Activated CD4-positive, alpha-beta memory T cell treated with anti-CD3 and anti-CD28 coated beads, Interleukin-2, amount 10 ng/mL, durations not matched to agents 7 days and 5 days (primary cell): ENCODE measurements at places on chromosomes 7 and 10. TPM values are rescaled to one million over a fixed set of nuclear protein-coding genes. Genes with fewer than 3 reads are reported as not detected.
A peak's percentile ranks its signal among the peaks of the same experiment; 100 is the strongest.

Gene AGAP9
- 5.6 TPM for total RNA-seq

Gene PNLIPRP1
- total RNA-seq = not detected

Gene EBLN1
- total RNA-seq = not detected

Gene RSPH10B2
- 0.43 TPM for total RNA-seq

Gene SPDYE1
- not detected for total RNA-seq

Gene ITGB8
- not detected for total RNA-seq

Gene VGF
- 0.30 TPM for total RNA-seq

Gene PTF1A
- total RNA-seq = not detected

DNA sequence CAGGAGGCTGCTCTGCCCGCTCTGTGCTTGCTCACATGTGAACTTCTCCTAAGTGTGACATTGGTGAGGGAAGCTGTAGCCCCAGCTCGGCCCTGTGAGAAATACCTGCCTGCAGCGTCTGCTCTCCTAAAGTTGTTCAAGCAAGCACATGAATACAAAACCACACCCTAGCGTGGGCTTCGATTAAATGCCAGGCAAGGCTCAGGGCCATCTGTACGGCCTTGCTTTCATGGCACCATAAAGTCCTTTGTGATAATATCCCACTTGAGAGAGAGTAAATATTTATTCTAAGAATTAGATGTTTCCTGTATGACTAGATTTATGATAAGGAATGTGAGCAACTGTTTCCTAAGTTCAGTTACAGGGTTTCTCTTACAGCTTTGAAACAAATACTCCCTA, 262.8 kb upstream of the KLF14 start:
- H3K36me3 ChIP-seq = peaks cover 32% of the 10 kb centered on the region
- peak overlapping the region; percentile 85 for H3K27ac ChIP-seq
- DNase-seq = no peak
- H3K27me3 ChIP-seq = no peaks in the 10 kb centered on the region
- H3K4me3 ChIP-seq = peak overlapping the region; percentile 51

DNA sequence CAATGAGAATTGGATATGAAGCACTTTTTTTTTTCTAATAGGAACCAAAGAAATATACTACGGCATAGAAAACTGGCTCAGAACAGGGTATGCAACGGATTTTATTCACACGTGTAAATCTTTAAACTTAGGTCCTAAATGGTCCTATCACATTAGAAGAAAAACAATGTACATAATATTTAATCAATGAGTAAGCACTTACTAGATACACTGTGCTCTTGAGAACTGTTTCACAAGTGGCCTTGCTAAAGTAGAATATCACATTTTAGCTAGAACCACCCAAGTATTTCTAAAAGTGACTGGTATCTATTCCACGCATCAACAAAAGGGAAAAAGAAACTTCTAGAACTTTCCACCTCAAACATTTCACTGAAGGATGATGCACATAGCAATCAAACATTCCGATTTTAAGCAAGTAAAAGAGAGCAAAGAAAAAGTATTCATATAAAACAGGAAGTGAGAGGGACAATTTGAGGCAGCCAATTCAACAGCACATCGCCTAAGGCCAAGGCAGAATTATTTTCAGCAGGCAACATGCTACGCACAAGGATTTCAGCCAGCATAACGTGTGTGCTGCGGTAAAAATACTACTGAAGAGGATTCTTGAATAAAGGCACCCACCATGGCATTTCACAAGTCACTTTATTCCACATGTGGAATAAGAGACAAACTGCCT, 55.8 kb downstream of the PARD3 start:
- peaks cover 4% of the 10 kb centered on the region for H3K27me3 ChIP-seq
- H3K4me3 ChIP-seq = no peak overlapping the region
- no peak overlapping the region for H3K27ac ChIP-seq
- peaks cover 2% of the 10 kb centered on the region for H3K4me1 ChIP-seq

DNA sequence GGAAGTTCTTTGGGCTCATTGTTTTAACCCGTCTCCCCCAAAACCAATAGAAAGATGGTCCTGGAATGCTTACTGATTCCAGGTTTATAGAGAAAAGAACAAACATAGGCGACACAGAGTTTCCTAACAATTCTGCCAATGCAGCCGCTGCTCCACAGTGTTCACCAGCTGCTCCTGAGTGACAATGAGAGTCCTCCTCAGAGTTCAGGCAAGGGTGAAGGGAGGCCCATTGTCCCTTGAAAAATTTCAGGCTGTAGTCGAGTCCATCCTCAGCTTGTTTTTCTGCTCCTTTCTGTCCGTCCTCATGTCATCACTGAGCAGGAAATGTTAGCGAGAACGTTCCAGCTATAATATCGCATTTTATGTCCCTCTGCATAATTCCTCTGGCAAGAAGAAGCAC, 537.6 kb downstream of the TCERG1L start:
- H3K4me1 ChIP-seq = no peaks in the 10 kb centered on the region
- no peaks in the 10 kb centered on the region for H3K36me3 ChIP-seq
- no peak overlapping the region for H3K4me3 ChIP-seq
- H3K27ac ChIP-seq = no peak overlapping the region
- no peak for DNase-seq

GRCh38 chr10:101817337-101818118, 716 bp downstream of the OGA start:
- DNase-seq = no peak
- H3K27ac ChIP-seq = peak overlapping the region; percentile 96
- H3K4me3 ChIP-seq = peak overlapping the region; percentile 96
- peaks cover 44% of the 10 kb centered on the region for H3K36me3 ChIP-seq

DNA sequence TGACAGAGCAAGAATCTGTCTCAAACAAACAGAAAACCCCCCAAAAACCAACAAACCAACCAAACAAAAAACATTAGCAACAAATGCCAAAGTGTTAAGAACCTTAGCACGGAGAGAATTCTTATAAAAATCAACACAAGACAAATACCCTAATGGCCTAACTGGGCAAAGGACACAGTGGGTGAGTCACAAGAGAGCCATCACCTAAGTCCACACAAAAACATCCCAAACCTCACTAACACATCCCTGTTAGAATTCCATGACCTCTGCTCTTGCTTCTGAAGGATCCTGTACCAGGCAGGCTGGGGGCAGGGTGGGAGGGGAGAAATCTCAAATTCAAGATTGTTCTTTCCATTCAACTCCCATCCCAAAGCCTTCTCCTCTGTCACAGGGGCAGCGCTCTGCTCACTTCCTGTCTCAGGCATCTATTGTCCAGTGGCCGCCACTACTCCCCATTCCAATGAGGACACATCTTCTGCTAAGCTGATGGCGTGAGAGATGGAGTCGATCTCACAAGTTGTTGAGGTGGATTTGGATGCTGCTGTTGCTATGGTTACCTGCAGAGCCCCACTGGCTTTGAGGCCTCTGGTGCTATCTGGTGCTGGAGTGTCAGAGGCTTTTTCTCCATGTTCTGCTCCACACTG, 9.2 kb downstream of the IL15RA start:
- no peaks in the 10 kb centered on the region for H3K27me3 ChIP-seq
- H3K27ac ChIP-seq = peak overlapping the region; percentile 21
- H3K36me3 ChIP-seq = peaks cover 40% of the 10 kb centered on the region
- peak; percentile 14 for DNase-seq
- peaks cover 36% of the 10 kb centered on the region for H3K4me1 ChIP-seq
- no peak overlapping the region for H3K4me3 ChIP-seq
